GM10248 (cell line): ENCODE measurements at places on chromosomes 3 and 15.

GRCh38 chr3:37761043-37761442 lies 100.6 kb upstream of the CTDSPL start:
- no peak for DNase-seq

GRCh38 chr3:111639316-111639715 lies 44.2 kb upstream of the ZBED2 start:
- DNase-seq = no peak

DNA sequence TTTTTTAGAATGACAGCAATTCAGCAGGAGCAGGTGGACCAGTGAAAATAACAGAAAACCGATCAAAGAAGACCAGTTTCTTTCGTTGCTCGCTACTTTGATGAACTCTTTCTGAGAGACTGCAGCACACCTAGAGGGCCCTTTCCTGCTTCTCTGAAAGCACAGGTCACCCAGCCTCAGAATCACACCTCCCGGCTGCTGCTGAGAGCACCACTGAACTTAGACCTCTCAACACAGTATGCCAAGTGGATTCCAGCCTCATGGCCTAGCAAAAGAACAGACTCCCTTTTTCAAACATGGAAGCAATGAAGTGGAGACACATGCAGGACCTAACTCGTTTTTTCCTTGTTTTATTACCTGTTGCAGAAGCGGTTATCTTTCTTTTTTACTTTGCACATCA lies 13.9 kb upstream of the APH1B start:
- no peak for DNase-seq

GRCh38 chr3:148206446-148206845 lies 491.3 kb upstream of the AGTR1 start:
- no peak for DNase-seq

- no peak for DNase-seq
Observed at GRCh38 chr15:93321881-93322282, 232.9 kb upstream of the RGMA start.

GRCh38 chr15:42493679-42494078 lies 1.8 kb upstream of the SNAP23 start:
- no peak for DNase-seq

DNA sequence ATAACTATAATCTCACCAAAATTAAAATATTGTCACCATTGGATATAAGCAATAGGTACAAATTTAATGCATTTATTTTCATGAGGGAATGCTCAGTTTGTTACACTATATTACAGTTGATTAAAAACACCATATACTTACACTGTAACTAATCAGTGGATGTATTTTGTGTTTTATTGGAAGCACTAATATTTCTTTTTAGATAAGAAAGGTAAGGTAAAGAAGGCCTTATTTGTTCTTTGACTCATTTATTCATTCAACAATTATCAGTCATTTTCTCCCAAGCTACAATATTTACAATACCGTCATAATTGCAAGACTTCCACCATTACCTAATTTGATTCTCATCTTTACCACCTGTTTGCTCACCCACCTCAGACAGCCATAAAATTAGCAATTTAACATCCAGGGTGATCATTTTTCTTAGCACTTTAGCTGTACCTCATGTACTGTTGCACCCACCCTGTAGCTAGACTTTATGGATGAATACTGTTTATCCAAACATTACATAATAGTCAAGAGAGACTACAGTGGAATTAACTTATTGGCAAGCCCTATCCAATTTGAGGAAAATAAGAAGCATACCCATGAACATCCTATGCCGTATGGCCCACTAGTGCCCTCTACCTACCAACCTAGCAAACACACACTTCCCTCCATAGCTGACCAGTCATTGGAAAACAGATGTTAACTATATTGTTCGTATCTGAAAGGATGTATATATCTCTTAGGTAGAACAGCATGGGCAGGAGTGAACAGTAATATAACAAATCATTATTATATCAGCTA lies 229.6 kb downstream of the BBX start:
- no peak for DNase-seq
